ENCODE measurements at places on chromosomes 3 and 15.
A peak's percentile ranks its signal among the peaks of the same experiment; 100 is the strongest.

- no peak for DNase-seq
Measured at GRCh38 chr3:126728680-126729079, 24.6 kb downstream of the CHCHD6 start.

DNA sequence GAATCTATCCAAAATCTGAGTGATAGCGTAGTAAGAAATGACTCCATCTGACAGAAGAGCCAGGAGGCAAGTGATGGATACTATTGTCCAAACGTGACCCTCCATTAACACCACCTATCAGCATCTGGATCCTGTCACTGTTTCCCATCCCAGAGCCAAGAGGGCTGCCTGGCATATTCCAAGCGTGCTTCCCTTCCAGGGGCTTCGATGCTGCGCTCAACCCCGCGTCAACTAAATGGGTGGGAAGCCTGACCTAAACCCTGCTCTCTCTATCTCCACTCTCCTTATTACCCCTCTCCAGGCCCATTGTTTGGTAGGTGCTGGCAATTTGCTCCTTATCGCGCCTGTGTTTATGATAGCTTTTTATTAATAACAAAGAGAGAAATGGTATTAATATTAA, 83.2 kb downstream of the NR2F2 start:
- no peak for DNase-seq

- no peak for DNase-seq
Measured at GRCh38 chr15:49380912-49381311, 42.1 kb upstream of the FGF7 start.

DNA sequence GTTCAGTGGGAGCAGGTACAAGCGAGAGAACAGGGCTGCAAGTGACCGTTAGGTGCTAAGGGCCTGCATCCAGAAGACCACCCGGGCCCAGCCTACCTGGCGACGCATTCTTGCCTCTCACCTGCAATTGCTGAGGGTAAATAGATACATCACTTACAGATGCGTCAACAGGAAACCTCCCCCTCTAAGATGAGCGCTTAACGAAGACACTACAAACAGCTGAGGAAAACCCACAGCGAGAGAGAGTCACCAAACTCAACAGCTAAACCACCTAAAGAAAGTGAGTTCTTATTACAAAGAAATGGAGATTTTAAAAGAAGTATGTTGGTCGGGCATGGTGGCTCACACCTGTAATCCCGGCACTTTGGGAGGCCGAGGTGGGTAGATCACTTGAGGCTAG, 157.9 kb downstream of the CHSY1 start:
- DNase-seq = no peak

DNA sequence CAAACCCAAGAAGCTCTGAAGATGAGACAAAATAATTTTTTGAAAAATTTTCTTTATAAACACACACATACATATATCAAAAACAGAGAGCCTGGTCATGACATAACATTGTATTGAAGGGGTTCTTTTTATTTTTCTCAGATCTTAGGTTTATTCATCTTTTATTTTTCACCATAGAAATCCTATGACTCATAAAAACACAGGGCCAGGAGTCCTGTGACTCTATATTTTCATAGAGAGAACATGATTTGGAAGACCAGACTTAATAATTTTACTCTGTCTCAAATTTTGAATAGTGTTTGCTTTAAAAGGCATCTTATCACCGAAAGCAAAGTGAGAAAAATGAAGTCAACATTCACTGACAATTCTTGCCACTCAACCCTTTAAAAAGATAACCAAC, 57.7 kb downstream of the SUCNR1 start:
- DNase-seq = peak; percentile 43

DNA sequence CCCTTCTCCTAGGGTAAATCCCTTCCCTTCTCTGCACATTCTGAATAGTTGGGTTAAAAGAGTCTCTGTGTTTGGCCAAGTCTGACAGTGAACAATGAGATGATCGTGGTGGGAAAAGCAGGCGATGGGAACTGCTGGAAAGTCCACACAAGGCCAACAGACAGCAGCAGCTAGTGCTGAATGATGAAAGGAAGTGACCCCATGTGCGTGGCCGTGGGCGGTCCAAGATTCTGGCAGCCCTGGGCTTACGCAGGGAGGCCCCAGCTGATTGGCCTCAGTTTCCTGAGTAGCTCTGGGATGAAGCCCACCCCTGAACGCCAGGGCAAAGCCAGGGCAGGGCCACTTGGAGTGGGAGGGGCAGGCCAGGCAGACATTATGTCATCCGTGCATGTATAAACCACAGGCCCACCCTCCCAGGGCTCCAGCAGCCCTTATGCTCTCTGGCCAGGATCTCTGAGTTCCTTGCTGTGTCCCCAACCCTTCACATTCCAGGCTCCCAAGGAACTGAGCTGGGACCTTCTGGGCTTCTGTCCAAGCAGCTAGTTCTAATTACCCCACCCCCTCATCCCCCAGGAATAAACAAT, 57.8 kb downstream of the CDC25A start:
- peak; percentile 78 for DNase-seq

GRCh38 chr3:126056681-126057500, 27.0 kb downstream of the SLC41A3 start:
- peak; percentile 8 for DNase-seq

DNA sequence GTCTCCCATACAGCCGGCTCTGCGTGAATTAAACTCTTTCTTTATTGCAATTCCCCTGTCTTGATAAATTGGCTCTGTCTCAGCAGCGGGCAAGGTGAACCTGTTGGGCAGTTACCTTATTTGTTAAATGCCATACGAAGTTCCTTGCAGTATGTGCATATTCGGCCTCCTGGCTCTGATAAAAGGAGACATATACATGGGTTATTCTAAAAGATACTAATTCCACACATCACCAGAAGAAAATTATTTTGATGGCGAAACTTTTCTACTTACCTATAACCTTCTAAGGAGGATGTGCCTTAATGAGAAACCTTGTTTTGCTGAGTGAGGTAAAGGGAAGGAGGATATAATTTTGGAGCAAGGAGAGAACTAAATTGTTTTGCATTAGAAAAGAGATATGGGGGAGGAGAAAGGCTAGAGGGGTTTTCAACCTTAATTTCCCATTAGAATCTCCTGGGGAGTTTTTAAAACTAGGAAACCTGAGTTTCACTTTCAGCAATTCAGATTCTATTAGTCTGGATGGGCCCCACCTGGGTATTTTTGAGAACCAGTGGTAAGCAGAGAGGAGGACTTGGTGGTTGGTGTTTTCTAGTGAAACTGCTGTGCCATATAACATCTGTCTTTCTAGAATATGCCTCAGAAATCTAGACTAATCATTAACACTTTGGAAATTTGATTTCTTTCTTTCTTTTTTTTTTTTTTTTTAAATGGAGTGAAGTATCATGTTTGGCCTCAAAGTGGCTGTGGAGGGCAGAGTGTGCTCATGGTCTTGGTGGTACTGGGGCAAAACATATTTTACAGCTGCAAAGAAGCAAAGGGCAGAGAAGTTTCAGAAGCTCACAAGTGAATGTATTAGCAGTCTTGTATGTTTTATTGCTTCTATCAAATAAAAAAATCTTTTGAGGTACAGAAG, 23.0 kb downstream of the NANOGP8 start:
- no peak for DNase-seq

GRCh38 chr15:92409006-92409405, 15.3 kb downstream of the ST8SIA2 start:
- no peak for DNase-seq

DNA sequence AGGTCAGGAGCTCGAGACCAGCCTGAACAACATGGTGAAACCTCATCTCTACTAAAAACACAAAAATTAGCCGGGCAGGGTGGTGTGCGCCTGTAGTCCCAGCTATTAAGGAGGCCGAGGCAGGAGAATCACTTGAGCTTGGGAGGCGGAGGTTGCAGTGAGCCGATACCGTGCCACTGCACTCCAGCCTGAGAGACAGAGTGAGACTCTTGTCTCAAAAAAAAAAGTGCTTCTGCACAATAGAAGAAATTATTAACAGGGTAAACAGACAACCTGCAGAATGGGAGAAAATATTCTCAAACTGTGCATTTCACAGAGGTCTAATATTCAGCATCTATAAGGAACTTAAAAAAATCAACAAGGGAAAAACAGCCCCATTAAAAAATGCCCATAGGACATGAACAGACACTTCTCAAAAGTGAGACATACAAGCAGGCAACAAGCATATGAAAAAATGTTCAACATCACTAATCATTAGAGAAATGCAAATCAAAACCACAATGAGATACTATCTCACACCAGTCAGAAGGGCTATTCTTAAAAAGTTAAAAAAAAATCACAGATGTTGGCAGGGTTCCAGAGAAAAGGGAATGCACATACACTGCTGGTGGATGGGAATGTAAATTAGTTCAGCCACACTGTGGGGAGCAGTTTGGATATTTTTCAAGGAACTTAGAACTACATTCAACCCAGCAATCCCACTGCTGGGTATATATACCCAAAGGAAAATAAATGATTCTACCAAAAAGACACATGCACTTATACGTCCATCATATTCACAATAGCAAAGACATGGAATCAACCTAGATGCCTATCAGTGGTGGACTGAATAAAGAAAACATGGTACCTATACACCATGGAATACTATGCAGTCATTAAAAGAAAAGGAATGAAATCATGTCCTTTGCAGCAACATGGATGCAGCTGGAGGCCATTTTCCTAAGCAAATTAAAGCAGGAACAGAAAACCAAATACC, 75.5 kb downstream of the MSL2 start:
- DNase-seq = no peak

- DNase-seq = no peak
Measured at GRCh38 chr3:71271596-71271995, 311.9 kb downstream of the FOXP1 start.

GRCh38 chr3:122356402-122356801, 26.6 kb downstream of the MIX23 start:
- DNase-seq = peak; percentile 12

DNA sequence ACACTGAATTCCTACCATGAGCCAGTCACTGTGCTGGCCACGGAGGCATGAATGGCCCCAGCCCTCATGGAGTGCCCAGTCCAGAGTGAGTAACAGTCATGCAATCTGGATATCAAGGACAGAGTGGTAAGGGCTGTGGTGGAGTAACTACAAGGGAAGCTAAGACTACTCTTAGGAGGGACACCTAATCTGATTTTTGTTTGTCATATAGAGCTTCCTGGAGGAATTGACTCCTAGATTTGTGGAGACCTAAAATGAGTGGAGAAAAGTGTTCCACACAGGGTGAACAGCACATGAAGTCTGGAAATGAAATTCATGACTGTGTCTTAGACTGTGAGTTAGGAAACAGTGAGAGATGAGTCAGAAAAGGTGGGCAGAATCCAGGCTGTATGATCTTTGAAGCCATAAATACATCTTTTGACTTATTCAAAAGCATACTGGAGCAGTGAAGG, 219.9 kb downstream of the NFKBIZ start:
- peak; percentile 77 for DNase-seq

DNA sequence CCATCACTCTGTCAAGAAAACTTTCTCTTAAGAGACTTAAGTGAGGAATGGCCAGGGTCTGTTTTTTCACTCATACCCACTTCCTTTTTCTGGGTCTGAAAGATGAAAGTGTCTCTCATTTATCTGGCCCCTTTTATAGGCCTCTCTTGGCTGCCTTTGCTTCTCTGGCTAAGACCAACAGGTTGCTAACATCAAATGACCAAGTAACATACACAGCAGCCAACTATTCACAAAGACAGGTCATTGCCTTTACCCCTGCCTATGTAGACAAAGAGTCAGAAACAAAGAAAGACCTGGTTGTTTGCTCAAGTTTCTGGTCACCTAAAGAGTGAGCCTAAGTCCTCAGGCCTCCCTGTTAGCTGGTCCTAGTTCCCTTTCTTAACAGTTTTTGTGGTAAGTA, 24.0 kb upstream of the CSTA start:
- no peak for DNase-seq

- DNase-seq = peak; percentile 57
Measured at GRCh38 chr3:51311055-51311454, 74.0 kb upstream of the MANF start.

DNA sequence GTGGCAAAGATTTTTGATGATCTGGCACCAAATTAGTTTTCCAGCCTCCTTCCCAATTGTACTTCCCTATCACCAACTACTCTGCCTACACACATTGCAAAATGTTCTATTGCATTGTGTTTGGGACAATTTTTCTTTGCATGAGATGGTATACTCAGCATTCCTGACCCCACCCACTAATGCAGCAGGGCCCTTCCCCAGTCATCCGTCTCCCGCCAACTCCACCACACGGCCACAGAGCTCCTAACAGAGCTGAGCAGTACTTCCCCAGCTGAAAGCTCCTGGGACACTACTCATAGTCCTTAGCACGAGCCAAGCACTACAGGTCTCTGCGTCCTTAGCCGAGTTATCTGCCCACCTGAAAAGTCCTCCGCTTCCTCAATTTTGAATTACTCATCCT, 34.2 kb downstream of the TXNRD3 start:
- DNase-seq = peak; percentile 49

GRCh38 chr15:38208779-38209178, 43.9 kb upstream of the SPRED1 start:
- no peak for DNase-seq
